ENCODE measurements at places on chromosomes 16 and 17.
A peak's percentile ranks its signal among the peaks of the same experiment; 100 is the strongest.

DNA sequence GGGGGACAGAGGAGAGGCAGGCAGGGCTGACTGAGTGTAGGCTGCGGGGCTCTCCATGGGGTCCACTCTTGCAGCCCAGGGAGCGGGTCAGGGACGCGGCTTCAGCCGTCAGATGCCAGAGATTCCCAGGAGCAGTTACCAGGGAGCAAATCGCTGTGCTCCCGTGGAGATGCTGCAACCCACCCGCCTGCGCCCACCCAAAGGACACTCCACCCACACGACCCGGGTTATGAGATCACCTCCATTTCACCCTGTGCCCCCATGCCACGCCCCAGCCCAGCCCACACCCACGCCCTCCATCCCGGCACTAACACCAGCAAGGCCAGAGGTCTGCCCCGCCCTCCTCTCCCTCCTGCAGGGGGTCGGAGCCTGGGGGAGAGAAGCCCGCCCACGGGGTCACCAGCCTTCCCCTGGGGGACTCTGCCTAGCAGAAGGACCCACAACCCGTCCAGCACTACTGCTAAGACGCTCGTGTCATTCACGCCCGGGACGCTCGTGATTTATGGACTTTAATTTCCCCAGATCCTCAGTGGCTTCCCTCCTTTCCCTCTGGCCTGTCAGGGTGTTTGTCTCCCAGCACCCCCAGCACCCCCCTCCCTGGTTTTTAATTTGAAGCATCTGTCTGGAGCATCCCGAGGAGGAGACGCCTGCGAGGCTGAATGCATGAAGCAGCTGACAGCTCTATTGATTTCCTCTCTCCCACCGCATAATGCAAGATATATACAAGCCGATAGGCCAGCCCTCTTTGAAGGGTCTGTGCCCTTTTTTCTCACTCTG lies 6.7 kb upstream of the RPL38 start:
- DNase-seq: no peak

- DNase-seq: no peak
These were observed 55.9 kb downstream of the LDHD start for GRCh38 chr16:75060723-75061122.

GRCh38 chr17:58242171-58242784 lies 3.9 kb downstream of the LPO start:
- DNase-seq: no peak

DNA sequence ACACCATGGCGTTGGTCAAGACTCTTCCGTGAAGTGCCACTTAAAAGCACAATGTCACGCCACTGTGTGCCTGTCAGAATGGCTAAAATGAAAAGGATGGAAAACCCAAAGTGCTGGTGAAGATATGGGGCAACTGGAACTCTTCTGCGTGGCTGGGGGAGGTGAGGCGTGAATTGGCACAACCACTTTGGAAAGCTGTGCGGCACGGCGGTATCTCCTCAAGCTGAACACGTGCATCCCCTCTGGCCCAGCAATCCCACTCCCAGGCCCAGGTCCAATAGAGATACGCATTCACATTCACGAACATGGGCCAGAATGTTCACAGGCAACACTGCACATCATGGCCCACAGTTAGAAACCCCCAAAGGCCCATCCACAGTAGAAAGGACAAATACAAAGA lies 8.9 kb downstream of the DUSP3 start:
- no peak for DNase-seq

DNA sequence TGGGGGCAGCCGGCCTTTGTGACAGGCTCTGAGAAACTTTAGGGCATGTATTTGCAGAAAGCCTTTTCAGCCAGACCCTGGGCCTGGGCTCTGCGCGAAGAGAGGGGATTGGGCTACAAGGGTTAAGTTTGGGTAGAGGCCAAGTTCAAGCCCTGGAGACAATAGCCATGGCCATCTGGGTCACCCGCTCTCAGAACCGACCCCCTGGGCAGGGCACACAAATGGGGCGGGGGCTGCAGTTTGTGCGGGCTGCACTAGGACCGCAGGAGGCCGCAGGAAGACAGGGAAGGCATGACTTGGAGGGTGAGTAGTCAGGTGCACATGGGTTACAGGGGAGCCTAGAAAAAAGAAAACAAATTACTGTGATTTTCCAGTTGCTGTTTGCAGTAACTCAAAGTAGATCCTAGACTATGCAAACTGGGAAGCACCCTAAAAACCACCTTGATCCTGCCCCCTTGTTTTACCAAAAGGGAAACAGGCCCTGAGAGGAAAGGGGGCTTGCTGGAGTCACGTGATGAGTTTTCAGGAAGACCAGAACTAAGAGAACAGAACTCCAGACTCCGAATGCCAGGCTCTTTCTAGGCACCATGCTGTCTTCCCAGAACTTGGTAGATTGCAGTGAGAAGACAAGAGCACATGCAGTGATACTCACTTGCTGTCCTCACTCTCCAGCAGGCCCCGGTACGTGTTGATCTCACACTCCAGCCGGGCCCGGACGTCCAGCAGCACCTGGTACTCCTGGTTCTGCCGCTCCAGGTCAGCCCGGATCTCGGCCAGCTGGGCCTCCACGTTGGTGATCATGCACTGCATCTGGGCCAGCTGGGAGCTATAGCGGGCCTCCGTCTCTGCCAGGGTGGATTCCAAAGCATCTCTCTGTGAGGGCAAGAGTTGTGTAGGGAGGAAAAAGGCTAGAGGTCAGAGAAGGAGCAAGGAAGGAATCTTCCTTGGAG lies 3.8 kb downstream of the KRT35 start:
- no peak for DNase-seq

- no peak for DNase-seq
These were observed 154.6 kb upstream of the CHMP6 start for GRCh38 chr17:80836971-80837481.

GRCh38 chr16:22161999-22162655 lies at the start of gene SDR42E2:
Gene SDR42E2, plus strand, starts transcription at chr16:22162506. Its CDS starts 3,077 bp downstream, at chr16:22165583.
- no peak for DNase-seq

DNA sequence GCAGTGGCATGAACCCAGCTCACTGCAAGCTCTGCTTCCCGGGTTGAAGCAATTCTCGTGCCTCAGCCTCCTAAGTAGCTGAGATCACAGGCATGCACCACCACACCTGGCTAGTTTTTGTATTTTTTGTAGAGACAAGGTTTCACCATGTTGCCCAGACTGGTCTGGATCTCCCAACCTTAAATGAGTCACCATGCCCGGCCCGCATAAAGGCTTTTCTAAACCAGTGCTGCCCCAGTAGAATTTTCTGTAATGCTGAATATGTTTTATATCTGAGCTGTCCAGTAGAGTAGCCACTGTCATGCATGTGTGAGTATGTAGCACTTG lies 36.9 kb upstream of the WSB1 start:
- DNase-seq: no peak

DNA sequence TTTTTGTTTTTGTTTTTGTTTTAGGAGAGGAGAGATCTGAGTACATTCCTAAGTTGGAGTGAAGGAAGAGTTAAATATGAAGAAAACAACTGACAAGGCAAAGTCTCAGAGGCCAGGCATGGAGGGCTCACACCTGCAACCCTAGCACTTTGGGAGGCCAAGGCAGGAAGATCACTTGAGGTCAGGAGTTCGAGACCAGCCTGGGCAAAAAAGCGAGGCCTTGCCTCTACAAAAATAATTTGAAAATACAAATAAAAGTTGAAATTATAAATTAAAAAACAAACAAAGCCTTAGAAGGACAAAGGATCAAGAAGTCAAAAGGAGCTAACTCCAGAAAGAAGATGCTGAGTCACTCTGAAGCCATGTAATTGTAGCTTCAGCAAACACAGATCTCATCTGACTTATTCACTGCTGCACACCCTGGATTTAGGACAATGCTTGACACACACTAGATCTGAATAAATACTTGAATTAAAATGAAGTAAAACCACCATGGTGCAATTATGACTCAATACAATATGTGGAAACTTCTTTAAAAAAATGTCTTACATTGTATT lies 9.1 kb downstream of the CEP20 start:
- DNase-seq: no peak

DNA sequence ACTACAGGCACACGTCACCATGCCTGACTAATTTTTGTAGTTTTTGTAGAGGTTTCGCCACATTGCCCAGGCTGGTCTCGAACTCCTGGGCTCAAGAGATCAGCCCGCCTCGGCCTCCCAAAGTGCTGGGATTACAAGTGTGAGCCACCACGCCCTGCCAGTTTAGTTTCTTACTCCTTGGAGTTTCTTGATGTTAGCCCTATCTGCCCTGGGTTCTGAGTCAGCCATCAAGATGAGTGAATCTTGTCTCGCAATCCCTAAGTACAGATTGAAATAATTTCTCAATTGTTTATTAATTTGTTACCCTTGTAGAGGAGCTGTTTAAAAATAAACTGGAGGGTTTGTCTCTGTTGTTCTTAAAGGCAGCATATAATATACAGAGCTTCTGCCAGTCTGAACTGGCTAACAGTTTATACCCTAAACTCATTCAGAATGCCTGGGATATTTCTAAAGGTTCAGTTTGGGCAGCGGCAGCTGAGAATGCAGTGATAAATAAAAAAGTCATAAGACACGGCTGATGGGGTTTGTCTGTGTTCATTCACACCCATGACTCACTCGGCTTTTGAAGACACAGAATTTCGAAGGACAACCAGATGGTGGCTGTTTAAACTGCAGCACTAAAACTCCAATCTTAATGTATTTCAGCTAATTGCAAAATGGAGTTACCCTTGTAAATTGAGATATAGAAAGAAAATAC lies 39.6 kb downstream of the GPRC5B start:
- no peak for DNase-seq

GRCh38 chr17:17942846-17943245 lies 29.4 kb downstream of the TOM1L2 start:
- DNase-seq: no peak

GRCh38 chr16:2896480-2897010 lies 13.5 kb downstream of the FLYWCH2 start:
- DNase-seq: no peak

- DNase-seq: peak; percentile 65
These were observed 12.7 kb upstream of the STAC2 start for GRCh38 chr17:39238311-39238972.

GRCh38 chr17:74760404-74761105 lies 12.1 kb downstream of the NHERF1 start:
- no peak for DNase-seq

DNA sequence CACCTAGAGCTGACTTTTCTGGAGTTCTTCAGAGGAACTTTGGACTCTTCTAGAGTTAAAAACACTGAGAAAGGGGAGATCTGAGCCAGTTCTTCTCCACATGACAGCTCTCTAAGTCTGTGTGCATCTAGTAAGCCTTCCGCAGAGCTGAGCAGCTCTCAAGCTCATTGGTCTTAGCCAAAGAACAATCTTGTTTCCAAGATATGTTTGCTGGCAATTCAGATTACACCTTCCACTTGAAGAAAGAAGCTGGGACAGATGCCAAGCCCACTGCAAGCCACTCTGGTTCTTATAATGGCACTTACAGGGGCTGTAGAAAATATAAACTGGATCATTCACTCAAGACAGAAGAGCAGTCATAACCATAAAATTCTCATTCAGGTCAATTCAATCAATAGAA lies 134.1 kb upstream of the TOX3 start:
- no peak for DNase-seq

GRCh38 chr16:80466024-80466987 lies 74.5 kb upstream of the DYNLRB2 start:
- DNase-seq: peak; percentile 22

GRCh38 chr17:56110463-56111135 lies 42.7 kb upstream of the ANKFN1 start:
- DNase-seq: no peak

DNA sequence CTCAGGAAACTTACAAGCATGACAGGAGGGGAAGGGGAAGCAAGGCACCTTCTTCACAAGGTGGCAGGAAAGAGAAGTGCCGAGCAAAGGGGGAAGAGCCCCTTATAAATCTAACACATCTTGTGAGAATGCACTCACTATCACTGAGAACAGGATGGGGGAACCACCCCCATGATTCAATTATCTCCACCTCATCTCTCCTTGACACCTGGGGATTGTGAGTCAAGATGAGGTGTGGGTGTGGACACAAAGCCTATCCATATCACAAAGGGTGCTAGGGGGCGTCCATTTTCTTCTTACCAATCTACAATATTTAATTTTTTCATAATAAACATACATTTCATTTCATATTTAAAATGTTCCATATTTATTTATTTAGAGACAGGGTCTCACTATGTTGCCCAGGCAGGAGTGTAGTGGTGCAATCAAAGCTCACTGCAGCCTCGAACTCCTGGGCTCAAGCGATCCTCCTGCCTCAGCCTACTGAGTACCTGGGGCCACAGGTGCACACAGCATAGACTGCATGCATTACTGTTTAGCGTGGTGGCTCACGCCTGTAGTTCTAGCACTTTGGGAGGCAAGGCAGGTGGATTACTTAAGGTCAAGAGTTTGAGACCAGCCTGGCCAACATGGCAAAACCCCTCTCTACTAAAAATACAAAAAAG lies 26.5 kb upstream of the FAAP100 start:
- no peak for DNase-seq

- no peak for DNase-seq
These were observed 8.5 kb downstream of the ELOB start for GRCh38 chr16:2768403-2769089.

GRCh38 chr16:66562986-66563385 lies 3.3 kb upstream of the CMTM1 start:
- no peak for DNase-seq

- no peak for DNase-seq
These were observed 383.1 kb downstream of the KCNJ2 start for GRCh38 chr17:70552230-70552981.

- no peak for DNase-seq
These were observed 874 bp downstream of the WWP2 start for GRCh38 chr16:69762814-69763598.

DNA sequence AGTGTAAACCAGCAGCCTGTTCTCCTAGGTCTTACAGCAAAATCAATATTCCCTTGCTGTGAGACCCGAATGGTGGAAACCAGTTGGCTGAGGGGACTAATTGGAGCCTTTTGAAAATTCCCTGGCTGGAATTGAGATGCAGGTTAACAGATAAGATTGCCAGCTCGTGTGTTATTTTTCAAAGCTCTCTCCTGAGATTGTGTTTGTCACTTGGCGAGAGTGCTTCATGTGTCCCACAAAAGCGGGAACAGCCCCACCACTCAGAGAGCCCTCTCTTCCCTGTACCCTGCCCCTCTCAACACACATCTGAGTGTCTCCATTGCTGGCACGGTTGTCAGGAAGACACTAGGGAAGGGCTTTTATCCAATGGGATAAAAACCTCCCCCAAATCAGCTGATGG lies 356.1 kb downstream of the CPPED1 start:
- no peak for DNase-seq

- no peak for DNase-seq
These were observed 174.0 kb upstream of the CIBAR2 start for GRCh38 chr16:85286066-85286831.

GRCh38 chr16:72129976-72130656 lies 36.5 kb downstream of the DHX38 start:
- no peak for DNase-seq

- DNase-seq: no peak
These were observed 15.0 kb downstream of the CA10 start for GRCh38 chr17:52143542-52143941.

- DNase-seq: no peak
These were observed 516.4 kb downstream of the GRIN2A start for GRCh38 chr16:9665851-9666271.

- DNase-seq: no peak
These were observed 6.8 kb downstream of the ZNF267 start for GRCh38 chr16:31880322-31880979.
